ENCODE measurements at places on chromosomes 5 and 9.

- DNase-seq: no peak
Measured at GRCh38 chr5:180601591-180602480, 10.5 kb upstream of the SCGB3A1 start.

GRCh38 chr9:93317495-93318094 lies 133.7 kb downstream of the WNK2 start:
- DNase-seq: no peak

GRCh38 chr9:121776739-121777637 lies 125.6 kb downstream of the DAB2IP start:
- DNase-seq: no peak

DNA sequence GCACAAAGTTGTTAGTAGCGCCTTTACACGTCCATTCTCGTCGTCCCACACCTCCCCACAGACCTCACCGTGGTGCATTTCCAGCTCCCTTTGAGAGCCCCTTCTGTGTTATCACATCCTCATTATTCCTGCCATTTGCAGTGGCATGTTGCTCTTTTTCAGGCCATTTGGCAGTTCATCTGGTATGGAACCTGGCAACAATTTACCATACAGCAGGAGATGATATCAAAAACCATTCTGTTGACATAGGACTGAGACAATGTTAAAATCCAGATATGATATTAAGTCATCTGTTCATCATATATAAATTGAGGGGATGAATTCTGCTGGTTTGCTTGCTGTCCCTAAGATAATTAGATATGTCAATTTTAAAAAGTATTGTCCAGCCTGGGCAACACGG lies 83.0 kb downstream of the TMEM174 start:
- no peak for DNase-seq

- DNase-seq: peak; percentile 16
Measured at GRCh38 chr9:136996361-136997292, at the start of gene CLIC3. Gene CLIC3 (minus strand): TSS chr9:136996568. CDS start chr9:136996543, 25 bp downstream.

GRCh38 chr5:152462021-152462721 lies 57.1 kb upstream of the NMUR2 start:
- no peak for DNase-seq

GRCh38 chr9:133884907-133885744 lies 107.0 kb downstream of the VAV2 start:
- DNase-seq: no peak

- DNase-seq: no peak
Measured at GRCh38 chr9:71001780-71002386, 119.5 kb downstream of the TRPM3 start.

DNA sequence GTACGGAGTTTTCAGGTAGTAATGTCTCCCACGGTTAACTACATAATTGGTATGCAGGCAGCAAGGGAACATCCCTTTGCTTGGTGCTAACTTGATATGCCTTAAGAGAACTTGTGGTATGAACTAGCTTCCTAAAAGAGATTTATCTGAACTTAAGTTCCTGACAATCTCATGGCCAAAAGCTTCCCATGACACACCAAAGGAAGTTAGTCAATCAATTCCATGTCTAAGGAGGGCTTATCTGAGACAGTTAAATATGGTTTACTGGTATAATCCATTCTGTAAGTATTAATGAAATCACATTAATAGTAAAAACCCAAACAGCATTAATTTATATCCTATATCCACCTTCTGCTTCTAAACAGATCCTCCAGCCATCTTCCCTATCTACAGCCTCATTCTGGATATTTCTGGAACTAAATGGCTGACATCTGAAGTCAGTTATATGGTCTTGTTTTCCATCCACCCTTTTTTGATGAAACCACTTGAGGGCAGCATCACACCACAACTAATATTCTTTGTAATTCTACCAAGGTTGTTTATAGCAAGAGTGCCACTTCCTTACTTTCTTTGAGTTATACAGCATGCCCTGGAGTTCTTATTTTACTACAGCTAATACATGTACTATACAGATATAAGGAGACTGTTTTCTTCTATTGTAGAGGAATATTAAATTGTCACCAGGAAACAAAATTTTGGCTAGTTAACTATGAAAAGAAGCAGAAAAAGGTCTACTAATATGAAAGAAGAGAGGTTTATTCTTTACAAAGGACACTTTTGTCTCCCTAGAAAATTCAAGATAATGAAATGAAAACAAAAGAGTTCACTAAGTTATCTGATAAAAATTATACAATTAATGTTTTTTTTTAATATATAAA lies 34.7 kb downstream of the SHOC1 start:
- peak; percentile 11 for DNase-seq

GRCh38 chr5:149629421-149629820 lies 48.1 kb downstream of the ARHGEF37 start:
- DNase-seq: no peak

GRCh38 chr5:125551797-125552196 lies 805.4 kb upstream of the ZNF608 start:
- no peak for DNase-seq

DNA sequence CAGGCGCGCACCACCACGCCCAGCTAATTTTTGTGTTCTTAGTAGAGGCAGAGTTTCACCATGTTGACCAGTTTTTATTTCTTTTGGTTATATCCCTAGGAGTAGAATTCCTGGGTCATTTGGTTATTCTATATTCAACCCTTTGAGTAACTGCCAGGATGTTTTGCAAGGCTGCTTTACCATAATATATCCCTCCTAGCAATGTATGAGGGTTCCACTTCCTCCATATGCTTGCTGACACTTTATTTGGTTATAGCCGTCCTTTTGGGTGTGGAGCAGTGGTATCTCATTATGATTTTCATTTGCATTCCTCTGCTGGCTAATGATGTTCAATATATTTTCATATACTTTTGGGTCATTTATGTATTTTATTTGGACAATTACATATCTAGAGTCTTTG lies 81.2 kb downstream of the RAB24 start:
- DNase-seq: no peak

DNA sequence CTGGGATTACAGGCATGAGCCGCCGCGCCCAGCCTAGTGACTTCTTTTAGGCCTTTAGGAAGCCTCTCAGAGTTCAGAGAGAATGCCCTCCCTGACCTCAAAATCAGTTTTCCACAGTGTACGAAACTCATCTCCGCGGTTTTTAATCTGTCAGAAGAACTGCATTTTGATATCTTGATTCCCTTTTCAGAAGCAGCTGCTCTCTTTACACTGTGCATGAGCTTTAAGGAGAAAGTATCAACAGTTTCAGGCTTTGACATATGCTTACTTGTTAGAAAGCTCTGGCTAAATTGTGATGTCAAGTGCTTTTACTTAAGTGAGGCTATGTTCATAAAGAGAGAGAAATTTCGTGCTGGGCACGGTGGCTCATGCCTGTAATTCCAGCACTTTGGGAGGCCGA lies 74.6 kb downstream of the USP20 start:
- DNase-seq: no peak

DNA sequence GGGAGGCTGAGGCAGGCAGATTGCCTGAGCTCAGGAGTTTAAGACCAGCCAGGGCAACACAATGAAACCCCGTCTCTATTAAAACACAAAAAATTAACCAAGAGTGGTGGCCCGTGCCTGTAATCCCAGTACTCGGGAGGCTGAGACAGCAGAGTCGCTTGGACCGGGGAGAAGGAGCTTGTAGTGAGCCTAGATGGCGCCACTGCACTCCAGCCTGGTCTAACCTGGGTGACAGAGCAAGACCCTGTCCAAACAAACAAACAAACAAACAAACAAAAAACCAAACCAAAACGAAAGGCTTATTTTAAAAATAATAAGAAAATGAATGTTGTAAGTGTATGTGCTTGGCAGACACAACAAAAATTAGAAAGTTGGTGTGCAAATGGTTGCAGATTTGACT lies 536.3 kb upstream of the PTPRD start:
- no peak for DNase-seq

DNA sequence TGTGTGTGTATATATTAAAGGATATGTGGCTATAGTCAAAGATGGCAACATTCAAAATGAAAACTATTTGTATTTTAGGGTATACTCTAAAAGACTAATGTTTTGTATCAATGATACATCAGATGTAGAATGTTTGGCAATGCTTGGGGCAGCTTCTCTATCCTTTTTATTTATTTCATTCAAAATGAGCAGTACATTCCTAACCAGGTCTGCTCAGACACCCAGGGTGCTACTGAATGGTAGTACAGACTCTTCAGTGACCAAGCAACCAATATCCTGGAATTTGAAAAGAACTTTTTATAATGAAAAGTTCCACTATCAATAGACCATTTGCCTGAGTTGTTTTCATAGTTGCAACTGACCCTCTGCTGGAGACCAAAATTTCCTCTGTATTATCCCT lies 23.9 kb downstream of the MEGF9 start:
- no peak for DNase-seq

DNA sequence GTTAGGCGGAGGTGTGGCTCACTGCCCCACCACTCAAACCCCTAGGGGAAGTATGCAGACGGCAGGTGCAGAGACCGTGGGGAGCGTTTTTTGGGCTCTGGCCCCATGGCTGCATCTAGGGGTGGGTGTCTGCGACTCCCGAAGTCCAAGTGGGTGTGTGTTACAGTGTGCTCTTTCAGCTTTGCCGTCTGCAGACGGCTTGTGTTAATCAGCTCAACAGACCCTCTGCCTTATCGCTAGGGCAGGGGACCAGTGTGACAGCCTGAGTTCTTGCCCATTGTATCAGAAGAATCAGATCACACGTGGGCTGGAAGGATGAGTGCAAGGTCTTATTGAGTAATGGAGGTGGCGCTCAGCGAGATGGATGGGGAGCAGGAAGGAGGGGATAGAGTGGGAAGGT lies 162.8 kb downstream of the ENC1 start:
- no peak for DNase-seq

- no peak for DNase-seq
Measured at GRCh38 chr5:179734536-179735164, 2.0 kb downstream of the MAML1 start.

DNA sequence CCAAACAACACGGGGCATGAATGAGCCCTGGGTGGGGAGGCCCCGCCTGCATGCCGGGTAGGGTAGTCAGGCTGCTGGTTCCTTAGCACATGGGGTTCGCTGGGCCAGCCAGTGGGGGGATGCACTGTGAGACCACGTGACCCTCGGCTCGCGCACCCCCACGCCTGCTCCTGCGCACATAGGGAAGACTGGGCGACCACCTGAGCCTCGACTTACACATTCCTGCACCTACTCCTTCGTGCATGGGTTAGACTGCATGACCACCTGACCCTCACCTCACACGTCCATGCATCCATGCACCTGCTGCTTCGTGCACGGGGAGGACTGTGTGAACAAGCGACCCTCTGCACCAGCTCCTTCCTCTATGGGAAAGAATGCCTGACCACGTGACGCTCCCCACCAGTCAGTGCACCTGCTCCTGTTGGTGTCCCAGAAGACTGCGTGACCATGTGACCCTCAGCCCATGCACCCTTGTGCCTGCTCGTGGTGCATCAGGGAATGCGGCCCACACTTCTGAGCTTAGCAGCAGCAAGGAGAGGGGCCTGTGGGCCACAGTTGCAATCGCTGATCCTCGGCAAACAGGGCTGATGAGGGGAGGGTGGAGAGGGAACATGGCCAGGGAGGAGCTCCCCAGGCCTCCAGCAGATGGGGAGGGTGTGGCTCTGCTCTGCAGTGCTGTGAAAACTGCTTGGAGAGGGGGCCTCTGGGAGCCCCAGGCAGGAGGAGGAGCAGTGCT lies 18.1 kb downstream of the LPCAT1 start:
- no peak for DNase-seq

DNA sequence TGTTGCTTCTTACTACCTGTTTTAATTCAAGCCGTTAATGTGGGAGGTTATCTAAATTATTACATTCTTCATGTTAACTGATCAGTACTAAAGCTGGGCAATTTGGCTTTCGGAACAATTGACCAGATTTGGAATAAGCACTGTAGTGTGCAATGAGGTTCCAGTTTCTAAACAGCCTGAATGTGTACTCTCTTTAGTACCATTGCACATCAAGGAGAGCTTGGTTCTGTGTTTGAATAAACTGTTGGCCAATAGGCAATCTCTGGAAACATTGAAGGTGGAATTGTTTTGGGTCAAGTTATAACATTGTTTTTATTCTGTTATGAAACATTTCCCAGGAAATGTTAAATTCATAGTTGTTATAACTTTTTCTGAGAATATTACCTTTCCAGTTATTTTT lies 105.2 kb downstream of the PBX3 start:
- DNase-seq: no peak

GRCh38 chr5:128528126-128528525 lies 9.9 kb downstream of the FBN2 start:
- no peak for DNase-seq

GRCh38 chr5:181235323-181235688 lies 8.4 kb downstream of the RACK1 start:
- no peak for DNase-seq

DNA sequence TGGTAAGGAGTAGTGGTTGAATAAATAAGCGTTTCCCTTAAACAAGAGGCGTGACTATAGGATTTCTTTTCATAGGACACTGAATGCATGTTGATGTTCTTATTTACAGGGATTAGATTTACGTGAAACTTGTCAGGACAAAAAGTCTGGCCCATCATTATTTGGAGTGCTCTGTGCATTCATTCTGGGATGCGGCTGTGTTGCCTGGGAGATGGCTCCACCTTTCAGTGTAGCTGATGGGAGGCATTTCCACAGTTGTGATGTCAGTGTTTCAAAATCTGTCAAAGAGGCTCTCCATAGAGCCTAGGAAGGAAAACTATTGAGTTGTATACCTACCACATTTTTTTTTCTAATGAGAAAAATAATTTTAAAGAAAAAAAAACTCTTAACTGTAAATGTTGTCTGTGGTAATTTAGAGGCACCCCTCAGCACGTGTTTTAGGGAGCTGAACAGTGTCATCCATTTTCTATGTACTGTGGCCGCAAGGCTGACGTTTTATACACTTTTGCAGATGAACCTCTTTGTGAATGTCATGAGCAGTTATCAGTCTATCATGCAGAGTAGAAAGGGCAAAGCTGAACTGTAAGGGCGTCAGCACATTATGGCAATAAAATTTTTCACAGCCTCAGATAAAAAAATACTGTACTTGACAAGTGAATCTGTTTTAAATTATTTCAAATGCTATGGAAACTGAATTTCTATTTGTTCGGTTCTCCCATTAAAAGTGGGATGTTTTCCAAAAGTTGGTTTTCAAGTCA lies 202.7 kb downstream of the PBX3 start:
- no peak for DNase-seq

DNA sequence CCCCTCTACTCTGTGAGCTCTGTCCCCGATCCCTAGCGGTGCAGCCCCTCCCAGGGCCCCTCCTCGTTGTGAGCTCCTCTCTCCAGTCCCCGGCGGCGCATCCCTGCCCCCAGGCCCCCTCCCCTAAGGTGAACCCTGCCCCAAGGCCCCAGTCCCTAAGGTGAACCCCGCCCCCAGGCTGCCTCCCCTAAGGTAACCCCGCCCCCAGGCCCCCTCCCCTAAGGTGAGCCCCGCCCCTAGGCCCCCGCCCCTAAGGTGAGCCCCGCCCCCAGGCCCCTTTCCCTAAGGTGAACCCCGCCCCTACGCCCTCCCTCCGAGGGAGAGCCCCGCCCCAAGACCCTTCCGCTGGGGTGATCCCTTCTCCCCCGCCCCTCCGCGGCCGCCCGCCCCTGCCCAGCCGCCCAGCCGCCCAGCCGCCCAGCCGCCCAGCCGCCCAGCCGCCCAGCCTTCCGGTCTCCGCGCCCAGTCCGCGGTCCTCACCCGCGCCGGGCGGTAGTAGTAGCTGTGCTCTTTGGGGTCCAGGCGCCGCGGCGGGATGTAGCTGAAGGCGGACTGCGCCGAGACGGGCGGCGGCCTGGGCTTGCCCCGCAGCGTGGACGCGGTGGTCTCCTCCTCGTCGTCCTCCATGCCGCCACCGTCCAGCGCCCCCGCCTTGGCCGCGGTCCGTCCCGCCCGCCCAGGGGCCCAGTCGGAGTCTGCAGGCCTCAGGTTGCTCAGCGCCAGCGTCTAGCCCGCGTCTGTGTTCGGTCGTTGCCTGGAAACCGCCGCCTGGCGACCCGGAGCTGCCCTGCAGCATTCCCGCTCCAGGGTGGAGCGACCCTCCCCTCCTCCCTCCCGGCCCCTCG lies at the start of gene CFAP90:
Gene CFAP90 (minus strand): TSS at position 739 of the 845 bp plus-strand sequence. CDS start 112 bp downstream, at position 627.
- DNase-seq: no peak
